ENCODE measurements at places on chromosomes 3 and 15.

GRCh38 chr15:93730724-93731123, 500.6 kb upstream of the MCTP2 start:
- no peak for DNase-seq

GRCh38 chr3:38648024-38648658, 1.3 kb downstream of the SCN5A start:
- DNase-seq: no peak

DNA sequence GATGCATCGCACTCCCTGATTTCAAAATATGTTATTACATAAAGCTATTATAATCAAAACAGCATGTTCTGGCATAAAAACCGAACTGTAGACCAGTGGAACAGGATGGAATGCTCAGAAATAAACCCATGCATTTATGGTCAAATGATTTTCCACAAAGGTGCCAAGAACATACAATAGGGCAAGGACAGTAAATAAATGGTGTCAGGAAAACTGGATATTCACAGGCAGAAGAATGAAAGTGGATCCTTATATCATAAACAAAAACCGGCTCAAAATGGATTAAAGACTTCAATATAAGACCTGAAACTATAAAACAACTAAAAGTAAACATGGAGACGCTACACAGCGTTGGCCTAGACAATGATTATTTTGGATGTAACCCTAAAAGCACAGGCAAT, 22.6 kb downstream of the USP50 start:
- DNase-seq: no peak

DNA sequence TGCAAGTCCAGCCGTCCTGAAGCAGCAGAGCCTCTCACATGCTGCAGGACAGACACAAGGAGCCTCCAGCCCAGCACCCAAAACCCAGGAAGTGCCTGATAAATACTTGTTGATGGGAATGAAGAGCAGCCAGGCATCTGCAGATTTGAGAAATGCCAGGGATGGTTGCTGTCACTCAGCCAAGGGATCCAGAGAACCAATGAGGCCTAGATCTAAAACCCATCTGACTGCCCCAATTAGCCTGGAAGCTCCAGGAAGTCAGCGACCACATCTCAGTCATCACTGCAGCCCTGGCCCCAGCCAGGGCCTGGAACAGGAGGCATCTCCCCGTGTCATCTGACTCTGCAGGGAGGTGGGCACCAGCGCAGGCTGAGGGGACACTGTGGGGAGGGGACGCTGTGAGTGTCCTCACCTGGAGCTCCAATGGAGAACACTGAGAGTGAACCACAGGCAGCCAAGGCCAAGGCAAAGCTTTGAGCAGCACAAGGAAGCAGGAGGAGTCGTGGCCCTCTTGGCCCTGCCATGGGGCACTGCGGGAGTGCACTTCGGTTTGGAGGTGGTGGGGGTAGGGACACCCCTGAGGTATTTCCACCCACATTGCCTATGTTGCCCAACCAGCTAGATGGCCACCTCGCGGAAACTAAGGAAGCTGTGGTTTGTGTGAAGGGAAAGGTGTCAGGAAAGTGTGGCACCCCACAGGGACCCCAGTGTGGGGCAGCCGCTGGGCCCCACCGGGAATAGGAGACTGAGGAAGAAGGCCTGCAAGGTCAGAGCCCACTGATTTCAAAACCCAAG, 229.5 kb downstream of the VPS13C start:
- DNase-seq: no peak

- no peak for DNase-seq
Measured at GRCh38 chr3:17301271-17301670, 416.5 kb downstream of the PLCL2 start.

DNA sequence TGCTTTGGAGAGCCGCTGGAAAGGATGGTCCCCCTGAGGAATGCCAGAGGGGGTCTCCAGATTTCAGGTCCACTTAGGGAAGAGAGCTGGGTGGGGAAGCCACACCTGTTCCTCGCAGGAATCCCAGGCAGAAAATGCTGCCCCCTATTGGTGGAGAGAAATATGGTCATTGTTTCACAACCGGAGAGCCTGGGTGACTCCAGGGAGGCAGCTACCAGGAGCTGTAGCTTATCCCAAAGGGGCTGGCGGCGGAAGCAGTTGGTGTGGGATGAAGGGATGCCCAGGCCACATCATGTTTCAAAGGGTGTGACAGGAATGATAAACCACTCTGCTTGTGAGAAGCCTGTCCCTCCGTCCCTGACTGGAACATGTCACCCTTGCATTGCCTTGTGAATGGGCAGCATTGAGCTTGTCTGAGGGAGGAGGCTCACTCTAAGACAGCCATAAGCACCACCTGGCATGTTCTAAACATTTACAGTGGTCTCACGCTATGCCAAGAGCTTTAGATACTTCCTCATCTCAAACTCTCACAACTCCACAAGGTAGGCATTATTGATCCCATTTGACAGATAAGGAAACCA, 34.5 kb downstream of the POMGNT2 start:
- DNase-seq: no peak

DNA sequence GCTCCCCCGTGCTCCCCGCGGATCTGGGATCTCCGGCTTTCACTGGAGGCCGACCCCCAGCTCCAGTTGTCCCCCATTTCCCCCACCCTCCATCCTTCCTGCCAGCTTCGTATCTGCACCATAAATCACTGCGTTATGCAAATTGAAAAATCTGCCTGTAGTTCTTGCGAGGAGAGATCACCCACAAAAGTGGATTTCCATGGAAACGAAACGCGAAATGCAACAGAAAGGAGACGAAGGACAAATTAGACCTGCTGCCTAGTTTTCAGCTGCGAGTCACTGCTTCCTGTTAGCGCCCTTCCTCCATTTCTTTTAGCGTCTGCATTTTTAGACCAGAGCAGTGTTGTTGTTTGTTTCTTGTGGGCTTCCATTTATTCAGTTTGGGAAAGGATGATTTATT, 127.1 kb upstream of the ATP10A start:
- peak; percentile 11 for DNase-seq

DNA sequence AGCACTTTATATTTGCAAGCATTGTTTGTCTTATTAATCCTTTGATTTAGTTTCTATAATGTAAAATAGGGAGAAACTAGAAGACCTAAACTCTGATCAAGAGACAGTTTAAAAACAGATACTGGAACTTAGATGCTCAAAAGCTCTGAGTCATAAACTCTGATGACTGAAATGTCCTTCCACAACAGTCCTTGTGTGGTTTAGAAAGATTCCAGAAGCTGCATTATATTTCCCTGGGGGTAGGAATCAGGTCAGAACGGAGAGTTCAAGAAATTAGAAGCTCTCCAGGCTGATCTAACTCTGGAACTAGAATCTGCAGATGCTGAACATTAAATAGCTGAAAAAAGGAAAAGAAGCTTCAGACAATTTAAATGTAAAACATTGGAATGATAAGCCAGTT, 18.3 kb upstream of the ONECUT1 start:
- DNase-seq: no peak

DNA sequence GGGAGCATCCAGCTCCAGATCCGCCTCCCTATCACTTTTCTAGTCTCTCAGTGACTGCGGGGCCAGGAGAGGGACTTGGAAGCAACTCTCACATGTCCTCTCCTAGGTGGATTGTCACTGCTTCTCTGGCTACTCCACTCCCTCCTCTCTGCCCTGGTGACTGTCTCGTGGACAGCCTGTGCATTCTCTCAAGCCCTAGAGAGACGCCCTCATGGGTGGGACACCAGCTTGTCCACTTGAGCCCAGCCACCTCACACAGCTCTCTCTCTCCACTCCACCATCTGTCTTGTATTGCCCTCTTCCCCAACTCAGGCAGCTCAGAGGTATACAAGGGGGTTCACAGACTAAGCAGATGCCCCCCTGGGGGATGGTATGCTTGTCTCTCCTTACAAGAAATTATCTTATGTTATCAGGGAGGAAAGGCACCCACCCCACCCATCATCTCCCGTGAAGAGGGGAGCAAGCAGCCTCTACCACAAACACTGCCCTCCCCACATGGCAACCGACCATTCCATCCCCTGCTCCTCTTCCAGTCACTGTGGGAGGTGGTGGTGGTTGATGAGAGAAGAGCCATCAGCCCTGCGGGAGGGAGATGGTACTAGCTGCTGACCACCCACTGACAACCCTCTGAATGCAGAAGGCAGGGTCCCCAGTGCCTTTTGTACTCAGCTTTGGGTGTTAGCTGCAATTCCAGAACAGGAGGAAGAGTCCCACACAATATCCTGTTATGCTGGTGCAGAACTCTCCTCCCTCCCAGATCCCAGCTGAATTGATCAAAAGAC, 15.5 kb upstream of the LOXL1 start:
- no peak for DNase-seq

DNA sequence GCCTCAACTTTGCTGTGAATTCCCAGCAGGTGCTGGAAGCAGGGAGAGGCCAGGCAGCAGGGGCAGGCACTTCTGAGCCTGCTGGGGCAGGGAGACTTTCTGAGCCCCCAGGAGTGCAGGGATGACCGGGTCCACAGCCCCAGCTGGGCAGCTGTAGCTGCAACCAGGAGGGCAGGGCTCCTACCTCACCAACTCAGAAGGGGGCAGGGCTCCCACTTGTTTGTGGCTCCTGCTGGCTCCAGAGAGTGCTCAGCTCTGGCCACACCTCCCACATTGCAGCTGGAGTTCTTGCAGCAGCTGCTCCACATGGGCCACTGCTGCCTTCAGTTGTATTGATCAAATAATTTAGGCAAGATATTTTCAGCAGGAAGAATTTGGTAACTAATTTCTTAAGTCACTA, 812.3 kb downstream of the NSUN3 start:
- no peak for DNase-seq

GRCh38 chr3:178042376-178042775, 493.9 kb upstream of the KCNMB2 start:
- DNase-seq: no peak

GRCh38 chr3:195177422-195178123, 93.4 kb downstream of the XXYLT1 start:
- DNase-seq: no peak

- no peak for DNase-seq
Measured at GRCh38 chr3:179309225-179310078, 13.4 kb upstream of the ZNF639 start.

GRCh38 chr3:85255949-85256348, 297.2 kb downstream of the CADM2 start:
- no peak for DNase-seq

GRCh38 chr3:155766206-155766605, 21.3 kb upstream of the PLCH1 start:
- DNase-seq: no peak

GRCh38 chr3:155416500-155417118, 123.1 kb upstream of the STRIT1 start:
- no peak for DNase-seq

DNA sequence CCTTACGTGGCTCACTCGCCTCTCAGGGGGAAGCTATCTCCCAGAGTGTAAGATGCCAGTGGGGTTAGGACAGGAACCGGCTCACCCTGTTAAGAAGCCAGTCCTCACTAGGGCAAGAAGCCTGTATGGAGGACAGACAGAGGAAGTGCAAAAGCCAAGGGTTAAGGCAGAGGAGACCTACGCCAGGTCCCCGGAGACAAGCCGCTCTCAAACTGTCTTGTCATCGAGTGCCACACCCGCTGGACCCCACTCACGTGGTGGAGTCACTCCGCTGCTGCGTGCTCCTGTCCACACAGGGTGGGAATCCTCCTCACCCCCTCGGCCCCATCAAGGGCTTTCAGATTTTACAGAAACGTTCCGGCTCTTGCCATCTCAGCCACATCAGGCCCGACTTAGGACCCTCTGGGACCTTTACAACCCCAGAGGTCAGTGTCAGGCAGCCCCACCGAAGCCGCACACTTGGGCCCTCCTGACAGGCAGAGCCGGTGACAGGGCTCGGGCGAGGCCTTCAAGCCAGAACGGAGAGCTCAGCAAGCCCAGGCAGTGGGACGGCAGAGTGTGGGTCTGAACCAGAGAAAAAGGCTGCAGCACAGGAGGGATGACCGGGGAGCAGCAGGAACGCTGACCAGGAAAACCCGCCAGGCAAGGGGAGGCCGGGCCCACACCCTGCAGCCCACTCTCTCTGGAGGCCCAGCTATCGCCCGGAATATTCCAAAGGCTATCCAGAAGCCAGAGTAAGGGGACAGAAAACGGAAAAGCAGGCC, 61.7 kb downstream of the XXYLT1 start:
- DNase-seq: no peak

DNA sequence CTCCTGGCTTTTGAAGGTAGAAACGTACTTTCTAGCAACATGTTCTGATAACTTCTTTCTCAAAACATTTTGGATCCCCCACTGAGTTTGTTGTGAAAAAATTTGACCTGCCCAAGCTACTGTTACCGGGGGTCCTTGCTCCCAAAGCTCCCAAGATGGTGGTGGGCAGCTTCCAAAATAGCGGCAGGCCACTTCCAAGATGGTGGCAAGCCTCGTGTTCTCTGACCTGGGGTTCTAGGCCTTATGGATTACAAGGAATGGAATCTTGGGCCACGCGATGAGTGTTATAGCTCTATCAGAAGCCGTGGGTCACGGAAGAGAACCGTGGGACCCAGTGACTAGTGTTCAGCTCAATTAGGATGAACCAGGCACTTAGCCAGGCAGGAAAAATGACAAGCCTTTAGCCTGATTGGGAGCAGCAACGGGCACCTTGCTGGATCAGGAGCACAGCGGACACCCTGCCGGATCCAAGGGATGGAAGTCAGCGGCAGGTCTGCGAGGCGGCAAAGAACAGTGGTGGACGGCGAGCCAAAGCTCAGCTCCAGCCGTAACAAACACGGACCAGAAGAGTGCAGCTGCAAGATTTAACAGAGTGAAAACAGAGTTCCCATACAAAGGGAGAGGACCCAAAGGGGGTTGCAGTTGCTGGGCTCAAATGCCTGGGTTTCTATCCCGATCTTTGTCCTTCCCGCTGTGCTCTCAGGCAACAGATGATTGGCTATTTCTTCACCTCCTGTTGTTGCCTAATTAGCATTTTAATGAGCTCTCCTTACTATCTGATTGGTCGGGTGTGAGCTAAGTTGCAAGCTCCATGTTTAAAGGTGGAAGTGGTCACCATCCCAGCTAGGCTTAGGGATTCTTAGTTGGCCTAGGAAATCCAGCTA, 133.3 kb downstream of the WDR72 start:
- DNase-seq: no peak

DNA sequence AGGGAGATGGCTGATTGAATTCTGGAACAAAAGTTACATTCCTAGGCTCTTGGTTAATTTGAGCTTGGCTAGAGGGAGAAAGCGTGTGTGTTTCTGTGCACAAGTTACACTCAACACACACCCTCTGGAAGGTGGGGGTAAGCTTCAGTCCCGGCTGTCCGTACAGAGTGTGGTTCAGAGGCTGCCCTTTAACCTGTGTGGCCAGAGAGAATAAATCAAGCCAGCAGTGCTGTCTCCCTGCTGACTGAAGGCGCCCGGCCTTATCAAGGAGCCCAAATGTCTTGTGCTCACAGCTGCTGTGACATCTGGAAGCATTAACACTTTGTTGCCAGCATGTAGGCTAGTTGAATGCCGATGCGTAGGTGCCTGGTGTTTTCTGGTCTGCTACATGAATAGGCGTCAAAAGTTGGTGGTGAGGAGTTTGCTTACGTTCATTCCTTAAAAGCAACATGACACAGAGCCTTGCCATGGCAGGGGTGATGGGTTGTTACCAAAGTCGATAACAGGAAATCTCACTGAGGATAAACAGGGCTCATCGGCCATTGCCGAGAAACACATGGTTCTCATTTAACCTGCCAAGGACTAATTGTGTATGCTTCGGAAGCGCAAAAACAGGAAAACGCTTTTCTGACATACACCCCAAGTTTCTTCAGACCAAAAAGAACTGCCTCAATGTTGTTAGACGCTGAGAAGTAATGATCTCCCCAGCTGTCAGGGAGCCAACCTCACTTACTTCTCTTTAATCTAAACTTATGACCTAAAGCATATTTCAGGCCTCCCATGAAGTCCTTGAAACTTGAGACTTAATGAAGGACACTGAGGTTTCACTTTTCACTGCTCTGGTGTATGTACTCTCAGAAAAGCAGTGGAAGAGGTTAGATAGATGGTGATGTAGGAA, 95.8 kb upstream of the CTDSPL start:
- DNase-seq: no peak

- DNase-seq: no peak
Measured at GRCh38 chr3:30948426-30948825, 54.0 kb upstream of the GADL1 start.

Data from nucleus accumbens (tissue), 56 donors.